ENCODE measurements at places on chromosomes 4 and X.

DNA sequence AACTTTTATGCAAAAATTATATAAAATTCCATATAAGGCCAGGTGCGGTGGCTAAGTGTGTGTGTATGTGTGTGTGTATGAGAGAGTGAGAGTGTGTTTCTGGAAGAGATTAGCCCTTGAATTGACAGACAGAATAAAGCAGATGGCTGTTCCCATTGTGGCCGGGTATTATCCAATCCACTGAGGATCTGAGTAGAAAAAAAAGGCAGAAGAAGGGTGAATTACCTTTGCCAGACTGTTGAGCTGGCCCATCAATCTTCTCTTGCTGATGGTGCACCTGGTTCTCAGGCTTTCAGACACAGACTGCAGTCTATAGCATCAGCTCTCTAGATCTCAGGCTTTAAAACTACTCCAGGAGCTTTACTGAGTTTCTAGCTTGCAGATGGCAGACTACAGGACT is 92.2 kb upstream of the SLIT2 start:
- DNase-seq: no peak

- DNase-seq: no peak
These were observed 64.3 kb downstream of the LRBA start for GRCh38 chr4:150950657-150951288.

GRCh38 chr4:151922811-151923210 is 162.0 kb upstream of the GATB start:
- DNase-seq: no peak

DNA sequence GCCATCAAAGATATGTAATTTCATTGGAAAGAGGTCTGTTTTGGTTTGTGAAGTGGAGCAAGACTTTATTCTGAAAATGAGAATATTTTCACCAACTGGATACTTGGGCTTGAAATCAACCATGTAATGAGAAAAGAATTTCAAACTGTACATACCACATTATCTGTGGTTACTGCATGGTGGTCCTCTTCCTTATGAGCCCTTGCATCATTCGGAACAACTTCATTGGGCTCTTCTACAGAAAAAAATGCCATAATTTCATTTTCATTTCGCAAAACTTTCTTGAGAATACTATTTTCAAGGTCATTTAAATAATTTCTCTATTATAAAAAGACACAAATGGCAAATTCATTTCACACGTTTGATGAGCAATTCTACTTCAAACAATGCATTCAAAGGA is 148.6 kb upstream of the RPS6KA6 start:
- no peak for DNase-seq

DNA sequence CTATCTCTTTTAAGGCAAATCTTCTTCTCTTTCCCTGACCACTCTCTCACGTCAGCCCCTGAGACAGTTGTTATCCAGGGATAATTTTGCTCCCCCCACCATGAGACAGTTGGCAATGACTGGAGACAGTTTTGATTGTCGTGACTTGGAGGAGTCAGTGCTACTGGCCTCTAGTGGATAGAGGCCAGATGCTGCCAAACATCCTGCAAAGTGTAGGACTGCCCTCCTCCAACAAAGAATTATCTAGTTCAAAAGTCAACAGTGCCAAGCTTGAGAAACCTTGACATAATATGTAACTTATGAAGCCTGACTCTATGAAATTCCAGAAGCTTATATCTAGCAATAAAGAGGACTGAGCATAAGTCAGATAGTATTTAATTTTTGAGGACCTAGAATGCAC is 502.1 kb upstream of the IGFBP7 start:
- DNase-seq: no peak

- DNase-seq: no peak
These were observed 169.4 kb downstream of the MID1 start for GRCh38 chrX:10450959-10451355.

DNA sequence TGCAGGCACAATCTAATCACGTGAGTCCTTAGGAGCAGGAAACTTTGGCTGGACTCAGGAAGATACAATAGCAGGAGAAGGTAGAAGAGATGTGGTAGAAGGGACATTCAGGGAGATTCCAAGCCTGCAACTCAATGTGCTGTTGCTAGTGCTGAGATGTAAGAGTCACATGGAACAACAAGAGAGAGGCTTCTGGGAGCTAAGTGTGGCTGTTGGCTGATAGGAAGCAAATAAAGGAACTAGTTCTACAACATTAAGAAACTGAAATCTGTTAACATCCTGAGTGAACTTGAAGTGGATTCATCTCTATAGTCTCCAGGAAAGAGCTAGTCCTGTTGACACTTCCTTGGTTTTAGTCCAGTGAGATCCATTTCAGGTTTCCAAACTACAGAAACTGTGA is 1207.4 kb downstream of the ADGRL3 start:
- no peak for DNase-seq

GRCh38 chrX:77453190-77453589 is 6.0 kb downstream of the FGF16 start:
- no peak for DNase-seq

DNA sequence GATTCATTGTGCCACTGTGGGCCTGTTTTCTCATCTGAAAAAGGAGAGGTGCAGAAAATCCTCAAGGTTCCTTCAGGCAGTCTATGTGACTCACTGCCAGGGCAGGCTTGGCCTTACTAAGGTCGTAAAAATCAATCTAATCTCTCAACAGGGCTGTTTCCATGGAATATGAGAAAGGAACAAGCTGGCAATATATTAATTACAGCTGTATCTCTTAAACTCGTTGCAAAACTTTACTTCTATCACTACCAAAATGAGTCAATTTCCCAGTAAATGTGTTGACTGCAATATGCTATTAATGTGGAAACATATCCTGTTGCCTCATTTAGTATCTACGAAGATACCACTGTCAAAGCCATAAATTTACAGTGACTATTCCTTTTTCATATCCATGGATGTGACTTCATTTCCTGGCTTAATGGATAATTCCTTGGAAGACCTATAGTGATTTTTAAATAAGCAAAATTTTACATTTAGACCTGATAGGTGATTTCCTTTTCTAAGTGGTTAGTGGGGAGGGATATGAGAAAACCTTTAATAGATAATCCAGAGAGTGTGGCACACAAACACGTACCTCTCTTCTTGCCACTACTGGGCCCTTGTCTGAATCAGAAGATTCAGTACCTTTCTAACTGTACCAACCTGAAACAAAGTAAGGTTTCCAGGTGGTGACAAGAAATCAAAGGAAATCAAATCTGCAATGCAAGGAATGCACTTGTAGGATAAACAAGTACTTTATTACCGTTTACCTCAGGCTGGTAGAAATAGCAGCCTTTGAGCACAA is 127.4 kb upstream of the FTHL17 start:
- DNase-seq: no peak

DNA sequence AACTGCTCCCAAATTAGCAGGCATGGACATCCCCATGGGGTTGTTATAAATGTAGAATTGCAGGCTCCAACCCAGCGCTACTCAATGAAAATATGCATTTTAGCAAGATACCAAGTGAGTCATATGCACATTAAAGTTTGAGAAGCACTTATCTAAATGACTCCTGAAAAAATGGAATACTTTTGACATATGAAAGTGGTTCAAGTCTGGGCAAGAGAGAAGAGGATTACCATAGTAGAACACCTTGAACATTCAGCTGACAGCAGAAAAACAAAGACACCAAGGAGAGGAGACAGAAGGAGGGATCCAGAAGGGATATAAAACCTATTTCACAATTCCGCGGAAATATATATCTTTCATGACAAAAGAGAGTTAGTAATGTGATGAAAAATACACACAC is 63.2 kb upstream of the CT83 start:
- no peak for DNase-seq

DNA sequence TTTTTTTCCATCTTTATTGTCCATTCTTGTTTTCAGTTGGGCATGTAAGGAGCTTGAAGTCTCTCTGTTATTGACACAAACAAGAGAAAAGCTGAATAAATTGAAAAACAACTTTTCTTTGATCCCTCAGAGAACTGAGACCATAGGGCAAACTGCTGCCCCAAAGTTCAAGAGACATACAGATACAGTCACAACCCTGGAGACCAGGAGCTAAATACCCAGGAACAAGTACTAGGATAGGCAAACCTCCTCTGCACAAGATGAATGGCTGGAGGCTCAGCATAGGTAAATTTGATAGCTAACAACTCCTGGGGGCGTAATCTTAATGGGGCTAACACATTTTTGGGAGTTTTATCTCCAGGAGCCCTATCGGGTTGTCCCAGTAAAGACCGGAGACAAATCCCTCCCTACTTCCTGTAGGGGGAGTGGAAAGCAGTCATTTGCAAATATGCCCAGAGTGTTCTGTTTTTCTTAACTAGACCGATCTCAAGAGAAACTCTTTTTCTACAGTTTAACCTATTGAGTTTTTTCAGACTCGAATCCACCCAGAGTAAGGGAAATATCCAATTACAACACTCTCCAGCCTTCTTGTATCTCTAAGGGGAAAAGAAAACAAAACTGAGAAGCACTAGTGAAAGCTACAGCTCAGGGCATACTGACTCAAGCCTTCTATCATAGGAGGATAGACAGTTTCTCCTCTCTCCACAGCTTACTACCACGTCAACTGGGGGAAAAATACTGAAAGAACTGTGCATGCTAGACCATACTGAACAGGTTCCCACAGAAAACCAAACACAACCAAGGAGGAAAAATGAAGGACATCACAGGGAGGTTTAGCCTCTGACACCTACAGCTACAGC is 23.1 kb downstream of the MAGEA8 start:
- no peak for DNase-seq

- DNase-seq: no peak
These were observed 459.8 kb upstream of the FGF16 start for GRCh38 chrX:76987381-76987780.

DNA sequence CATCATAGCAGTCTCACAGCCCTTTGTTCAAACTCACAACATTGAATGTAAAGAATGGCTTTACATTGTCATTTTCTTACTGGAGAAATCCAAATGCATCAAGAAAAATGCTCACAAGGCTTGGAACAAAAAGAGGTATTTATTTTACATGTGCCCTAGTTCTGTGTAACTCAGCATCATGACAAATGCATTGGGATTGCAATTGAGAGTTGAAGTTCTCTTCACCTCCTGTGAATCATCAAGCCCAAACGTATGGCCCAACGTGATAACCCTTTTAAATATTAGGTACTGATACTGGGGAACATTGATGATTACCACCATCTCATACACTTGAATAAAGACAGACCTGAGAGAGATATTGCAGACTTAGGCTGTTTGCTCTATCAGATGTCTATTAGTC is 61.6 kb downstream of the GASK1B start:
- no peak for DNase-seq

DNA sequence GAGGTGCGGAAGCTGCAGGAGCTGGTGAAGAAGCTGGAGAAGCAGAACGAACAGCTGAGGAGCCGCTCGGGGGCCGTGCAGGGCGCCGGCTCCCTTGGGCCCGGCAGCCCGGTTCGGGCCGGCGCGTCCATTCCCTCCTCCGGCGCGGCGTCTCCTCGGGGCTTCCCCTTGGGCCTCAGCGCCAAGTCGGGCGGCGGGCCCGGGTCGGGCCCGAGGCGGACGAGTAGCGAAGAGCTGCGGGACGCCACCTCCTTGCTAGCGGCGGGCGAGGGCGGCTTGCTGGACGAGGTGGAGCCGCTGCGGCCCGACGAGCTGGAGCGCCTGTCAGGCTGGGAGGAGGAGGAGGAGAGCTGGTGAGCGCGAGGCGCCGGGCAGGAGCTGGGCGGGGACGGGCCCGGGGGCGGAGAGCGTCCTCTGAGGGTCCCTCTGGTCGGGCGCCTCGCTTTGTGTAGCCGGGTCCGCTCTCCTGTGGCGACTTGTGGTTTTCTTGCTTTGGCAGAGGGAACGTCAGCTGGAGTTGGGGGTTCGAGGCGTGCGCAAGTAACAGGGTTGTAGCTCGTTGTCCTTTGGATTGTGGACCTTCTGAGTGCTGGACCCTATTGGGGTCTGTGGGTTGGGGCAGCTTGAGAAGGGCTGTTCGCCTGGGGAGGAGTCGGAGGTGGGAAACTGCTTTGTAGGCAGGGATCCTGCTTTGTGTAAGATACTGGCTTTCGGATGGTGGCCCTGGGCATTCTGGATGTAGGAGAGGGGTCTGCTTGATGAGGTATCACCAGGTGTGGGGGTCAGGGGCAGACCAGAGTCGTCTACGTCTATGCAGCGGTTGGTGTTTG is 662 bp downstream of the SLAIN2 start:
- DNase-seq: peak; percentile 22

DNA sequence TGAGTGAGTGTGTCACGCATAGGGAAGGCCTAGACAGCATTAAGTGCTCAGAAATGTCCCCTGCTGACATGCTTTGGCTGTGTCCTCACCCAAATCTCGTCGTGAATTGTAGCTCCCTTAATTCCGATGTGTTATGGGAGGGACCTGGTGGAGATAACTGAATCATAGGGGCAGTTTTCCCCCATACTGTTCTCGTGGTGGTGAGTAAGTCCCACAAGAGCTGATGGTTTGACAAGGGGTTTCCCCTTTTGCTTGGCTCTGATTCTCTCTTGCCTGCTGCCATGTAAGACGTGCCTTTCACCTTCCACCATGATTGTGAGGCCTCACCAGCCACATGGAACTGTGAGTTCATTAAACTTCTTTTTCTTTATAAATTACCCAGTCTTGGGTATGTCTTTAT is 78.0 kb downstream of the NSUN7 start:
- DNase-seq: no peak

DNA sequence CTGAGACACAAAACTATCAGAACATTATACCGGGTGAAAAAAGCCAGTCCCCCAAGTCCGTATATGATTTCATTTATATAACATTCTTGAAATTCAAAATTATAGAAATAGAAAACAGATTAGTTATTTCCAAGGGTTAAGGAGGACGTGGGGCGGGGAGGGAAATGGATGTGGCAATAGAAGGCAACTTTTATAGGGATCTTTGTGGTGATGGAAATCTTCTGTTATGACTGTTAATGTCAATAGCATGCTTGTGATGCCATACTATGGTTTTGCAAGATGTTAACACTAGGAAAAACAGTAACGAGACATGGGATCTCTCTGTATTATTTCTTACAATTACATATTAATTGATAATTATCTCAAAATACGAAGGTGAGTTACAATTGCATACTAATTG is 96.4 kb downstream of the LNX1 start:
- DNase-seq: no peak

DNA sequence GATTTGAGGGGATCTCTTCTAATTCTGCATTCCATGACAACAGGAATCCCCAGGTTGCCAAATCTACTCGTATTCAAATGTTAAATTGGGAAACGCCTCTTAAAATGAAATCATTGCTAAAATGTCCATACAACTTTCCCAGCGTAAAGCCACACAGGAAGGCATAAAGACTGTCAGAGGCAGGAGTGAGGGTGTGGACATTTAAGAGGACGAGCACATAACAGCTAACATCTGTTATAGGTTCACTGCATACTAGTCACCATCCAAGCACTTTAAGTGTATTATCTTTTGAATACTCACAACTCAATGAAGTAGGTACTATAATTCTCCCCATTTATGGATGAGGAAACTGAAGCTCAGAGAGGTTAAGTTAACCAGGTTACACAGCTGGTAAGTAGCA is 35.6 kb downstream of the ATG4A start:
- DNase-seq: no peak

GRCh38 chrX:72094894-72095293 is 36.8 kb downstream of the RTL5 start:
- DNase-seq: peak; percentile 25

GRCh38 chrX:109036624-109037023 is 300.3 kb upstream of the IRS4 start:
- no peak for DNase-seq

GRCh38 chr4:109164011-109164410 is 138.4 kb downstream of the COL25A1 start:
- no peak for DNase-seq

GRCh38 chrX:136495043-136495442 is 2.3 kb upstream of the HTATSF1 start:
- no peak for DNase-seq

- no peak for DNase-seq
These were observed 1.7 kb upstream of the BMP2K start for GRCh38 chr4:78774417-78774816.
